ENCODE measurements at places on chromosomes 1 and 21.

- no peak for DNase-seq
These were observed 657 bp upstream of the LIN9 start for GRCh38 chr1:226309398-226310244.

GRCh38 chr1:11528611-11529261 lies 49.8 kb downstream of the DISP3 start:
- DNase-seq, result peak; percentile 24

DNA sequence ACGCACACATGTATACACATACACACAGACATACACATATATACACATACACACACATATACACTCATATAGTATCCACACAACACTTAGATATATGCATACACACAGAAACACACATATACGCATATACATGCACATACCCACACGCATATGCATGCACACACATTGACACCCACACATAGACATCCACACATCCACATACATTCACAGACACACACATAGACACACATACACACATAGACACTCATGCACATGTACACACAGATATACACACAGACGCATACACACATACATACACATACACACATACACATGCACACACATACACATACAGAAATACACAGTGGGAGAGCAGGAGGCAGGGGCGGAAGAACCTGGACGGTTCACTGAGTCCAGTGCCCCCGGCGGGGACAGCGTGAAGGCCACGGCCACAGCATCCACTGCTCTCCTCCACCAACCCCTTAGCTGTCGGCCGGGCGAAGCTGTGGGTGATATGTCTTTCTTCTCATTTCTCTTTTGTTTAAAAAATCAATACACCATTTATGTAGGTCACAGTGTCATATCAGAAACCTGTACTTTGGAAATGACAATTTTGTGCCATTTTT lies 2.8 kb upstream of the C1QB start:
- no peak for DNase-seq

DNA sequence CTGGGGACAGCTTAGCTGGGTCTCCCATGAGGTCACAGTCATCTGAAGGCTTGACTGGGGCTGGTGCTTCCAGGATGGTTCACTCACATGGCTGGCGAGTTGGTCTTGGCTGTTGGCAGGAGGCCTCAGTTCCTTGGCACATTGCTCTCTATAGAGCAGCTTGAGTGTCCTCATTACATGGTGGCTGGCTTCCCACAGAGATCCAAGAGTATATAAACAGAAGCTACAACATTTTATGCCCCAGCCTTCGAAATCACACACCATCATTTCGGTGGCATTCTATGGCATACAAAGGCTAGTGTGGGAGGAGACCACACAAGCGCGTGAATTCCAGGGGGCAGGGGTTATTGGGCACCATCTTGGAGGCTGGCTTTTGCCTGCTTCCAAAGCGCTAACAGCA lies 63.0 kb downstream of the ALPL start:
- DNase-seq, result no peak

DNA sequence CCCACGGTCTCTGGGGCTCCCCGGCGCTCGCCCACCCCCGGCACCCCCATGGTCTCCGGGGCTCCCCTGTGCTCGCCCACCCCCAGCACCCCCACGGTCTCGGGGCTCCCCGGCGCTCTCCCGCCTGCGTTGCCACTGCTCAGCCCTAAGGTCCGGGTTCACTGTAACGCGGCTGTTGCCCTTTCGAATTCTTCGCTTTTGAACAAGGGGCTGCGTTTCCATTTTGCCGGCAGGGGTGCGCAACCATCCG lies 5.2 kb upstream of the FTCD start:
- no peak for DNase-seq

GRCh38 chr1:90393025-90393424 lies 324.1 kb downstream of the BARHL2 start:
- DNase-seq, result no peak

DNA sequence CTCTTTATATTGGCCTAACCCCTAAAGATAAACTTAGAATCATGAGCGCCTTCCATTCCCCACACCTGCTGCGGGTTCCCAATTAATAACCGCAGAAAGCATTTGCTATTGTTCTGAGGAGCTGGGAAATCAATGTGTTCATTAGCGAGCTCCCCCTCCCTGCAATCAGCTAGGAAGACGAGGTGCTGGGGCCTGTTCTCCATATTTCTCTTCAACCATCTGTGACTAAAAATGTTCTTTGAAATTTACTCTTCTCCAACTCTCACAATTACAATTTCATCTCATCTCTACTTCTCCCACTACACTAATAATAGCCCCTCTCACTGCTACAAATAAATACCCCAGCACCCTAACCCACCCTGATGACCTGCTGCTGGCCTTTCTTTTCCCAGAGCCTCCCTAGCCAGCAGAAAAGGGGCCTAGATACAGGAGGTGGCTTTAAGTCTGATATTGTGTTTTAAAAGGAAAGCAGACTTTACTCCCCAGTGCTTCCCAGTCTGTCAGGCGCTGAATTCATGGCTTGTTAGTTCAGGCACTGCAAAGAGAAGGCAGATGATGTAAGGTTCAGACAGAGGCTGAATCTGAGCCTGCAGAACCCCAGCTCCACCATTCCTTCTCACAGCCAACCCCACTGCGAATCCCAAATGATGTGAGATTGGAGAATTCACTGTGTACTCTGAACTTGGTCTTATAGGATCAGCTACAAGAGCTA lies 477.5 kb upstream of the DAB1 start:
- DNase-seq, result no peak

- DNase-seq, result no peak
These were observed 103.5 kb upstream of the ZBTB40 start for GRCh38 chr1:22347854-22348760.

- DNase-seq, result no peak
These were observed 5.4 kb downstream of the GADD45A start for GRCh38 chr1:67690411-67690810.

DNA sequence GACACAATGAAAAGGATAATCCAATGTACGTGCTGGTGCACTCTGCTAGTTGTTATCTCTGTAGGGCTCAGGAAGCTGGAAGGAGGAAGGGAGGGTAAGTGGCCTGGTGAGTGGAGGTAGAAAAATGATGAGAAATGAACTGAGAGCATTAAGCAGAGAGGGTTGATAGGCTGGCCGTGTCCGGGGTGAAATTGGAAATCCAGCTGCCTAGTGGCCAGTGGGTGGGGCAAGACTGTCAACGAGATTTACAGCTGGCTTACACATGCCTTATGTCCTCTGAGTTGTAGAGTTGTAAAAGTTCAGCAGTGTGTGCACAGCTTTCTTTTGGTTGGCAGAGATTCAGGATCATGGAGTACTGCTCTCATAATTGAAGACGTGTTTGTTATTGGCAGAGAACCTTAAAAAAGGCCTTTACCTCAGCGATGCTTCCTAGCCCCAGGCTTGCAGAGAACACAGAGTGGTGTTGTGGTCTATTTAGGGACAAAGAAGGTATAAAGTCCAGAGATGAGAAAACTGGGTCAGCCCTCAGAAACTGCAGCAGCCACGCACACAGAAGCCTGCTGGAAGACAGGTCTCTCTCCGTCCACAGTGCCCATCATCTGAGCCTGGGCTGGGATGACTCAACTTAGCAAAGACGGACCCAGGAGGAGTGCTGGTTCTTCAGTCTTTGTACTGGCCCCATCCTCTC lies 132.4 kb downstream of the EDEM3 start:
- DNase-seq, result no peak

DNA sequence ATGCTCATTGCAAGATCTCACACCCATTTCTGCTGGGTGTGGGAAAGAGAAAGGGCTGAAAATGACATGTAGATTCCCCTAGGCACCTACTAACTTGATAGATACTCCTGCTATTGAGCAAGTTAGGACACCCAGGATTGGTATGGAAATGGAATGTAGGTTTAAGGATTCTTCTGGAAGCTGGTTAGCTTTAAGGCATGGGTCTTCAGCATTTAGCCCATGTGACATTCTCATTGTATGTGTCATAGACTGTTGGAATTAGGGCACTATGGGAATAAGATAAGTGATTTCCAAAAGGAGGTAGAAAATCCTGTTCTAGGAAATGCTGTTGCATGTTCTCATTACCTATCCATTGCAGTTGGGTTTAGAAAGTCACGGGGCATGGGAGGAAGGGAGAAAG lies 76.2 kb downstream of the DISC1 start:
- DNase-seq, result no peak

DNA sequence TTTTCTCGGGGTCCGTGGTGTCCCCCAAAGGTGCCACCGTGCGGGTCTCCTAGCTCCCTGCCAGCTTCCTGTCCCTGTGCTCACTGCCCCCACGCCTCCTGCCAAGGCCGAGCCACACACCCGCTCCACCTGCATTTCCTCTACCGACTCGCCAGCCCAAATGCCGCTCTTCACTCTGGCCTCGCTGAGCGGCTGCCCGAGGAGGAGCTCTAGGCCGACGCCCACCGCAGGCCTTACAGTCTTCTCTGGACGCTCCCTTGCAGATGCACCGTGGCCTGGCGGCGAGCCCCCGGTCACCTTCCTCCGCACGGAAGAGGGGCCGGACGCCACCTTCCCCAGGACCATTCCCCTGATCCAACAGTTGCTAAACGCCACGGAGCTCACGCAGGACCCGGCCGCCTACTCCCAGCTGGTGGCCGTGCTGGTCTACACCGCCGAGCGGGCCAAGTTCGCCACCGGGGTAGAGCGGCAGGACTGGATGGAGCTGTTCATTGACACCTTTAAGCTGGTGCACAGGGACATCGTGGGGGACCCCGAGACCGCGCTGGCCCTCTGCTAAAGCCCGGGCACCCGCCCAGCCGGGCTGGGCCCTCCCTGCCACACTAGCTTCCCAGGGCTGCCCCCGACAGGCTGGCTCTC lies 26.3 kb downstream of the FTCD start:
- no peak for DNase-seq

DNA sequence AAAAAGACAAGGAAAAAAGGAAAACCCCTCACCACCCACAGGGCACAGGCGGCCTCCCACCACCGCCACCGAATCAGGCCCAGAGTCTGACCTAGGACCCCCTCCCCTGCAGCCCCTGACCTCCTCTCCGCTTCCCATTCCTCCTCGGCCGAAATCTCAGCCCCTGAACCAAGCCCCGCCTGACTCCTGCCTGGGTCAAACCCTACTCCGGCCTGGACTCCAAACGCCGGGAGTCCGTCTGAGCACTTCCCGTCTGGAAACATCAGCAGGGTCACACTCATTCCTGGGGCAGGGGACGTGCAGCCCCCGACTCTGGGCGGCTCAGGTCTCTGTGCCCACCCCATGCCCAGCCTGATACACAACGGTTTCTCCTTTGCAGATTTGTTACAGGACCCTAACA lies 26.4 kb upstream of the SUMO3 start:
- no peak for DNase-seq

GRCh38 chr1:179824265-179824664 lies 53.3 kb downstream of the TOR1AIP2 start:
- DNase-seq, result no peak

DNA sequence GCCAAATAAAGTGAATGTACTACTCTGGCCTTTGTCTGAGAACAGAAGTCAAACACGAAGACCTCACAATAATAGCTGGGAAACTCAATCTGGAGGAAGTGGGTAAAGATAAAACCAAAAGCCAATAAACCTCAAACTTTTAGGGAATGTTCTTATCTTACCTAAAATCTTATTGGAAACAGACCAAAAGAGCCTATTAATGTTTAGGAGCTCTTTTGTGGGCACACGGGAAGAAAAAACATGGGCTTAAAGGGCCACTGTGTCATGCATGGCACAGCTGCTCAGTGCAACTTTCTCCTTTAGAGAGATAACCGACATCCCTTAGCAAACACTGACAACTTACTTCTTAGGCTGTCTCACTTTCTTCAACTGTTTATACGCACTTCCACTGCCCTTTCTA lies 16.1 kb downstream of the EIF2B3 start:
- DNase-seq, result no peak

DNA sequence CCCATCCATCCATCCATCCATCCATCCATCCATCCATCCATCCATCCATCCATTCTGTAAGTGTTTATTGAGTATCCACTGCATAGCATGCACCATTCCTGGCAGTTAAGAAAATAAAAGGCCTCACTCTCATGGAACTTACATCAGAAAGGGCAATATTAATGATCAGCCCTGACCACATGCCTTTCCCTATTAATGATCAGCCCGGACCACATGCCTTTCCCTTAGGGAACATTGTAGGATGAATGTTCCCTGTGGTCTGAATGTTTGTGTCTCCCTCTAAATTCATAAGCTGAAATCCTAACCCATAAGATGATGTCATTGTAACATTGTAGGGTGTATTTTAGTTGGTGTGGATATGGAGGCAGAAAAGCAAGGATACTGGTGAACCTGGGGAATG lies 365.8 kb downstream of the KIF26B start:
- no peak for DNase-seq

GRCh38 chr1:66013371-66013770 lies 220.7 kb downstream of the PDE4B start:
- no peak for DNase-seq

DNA sequence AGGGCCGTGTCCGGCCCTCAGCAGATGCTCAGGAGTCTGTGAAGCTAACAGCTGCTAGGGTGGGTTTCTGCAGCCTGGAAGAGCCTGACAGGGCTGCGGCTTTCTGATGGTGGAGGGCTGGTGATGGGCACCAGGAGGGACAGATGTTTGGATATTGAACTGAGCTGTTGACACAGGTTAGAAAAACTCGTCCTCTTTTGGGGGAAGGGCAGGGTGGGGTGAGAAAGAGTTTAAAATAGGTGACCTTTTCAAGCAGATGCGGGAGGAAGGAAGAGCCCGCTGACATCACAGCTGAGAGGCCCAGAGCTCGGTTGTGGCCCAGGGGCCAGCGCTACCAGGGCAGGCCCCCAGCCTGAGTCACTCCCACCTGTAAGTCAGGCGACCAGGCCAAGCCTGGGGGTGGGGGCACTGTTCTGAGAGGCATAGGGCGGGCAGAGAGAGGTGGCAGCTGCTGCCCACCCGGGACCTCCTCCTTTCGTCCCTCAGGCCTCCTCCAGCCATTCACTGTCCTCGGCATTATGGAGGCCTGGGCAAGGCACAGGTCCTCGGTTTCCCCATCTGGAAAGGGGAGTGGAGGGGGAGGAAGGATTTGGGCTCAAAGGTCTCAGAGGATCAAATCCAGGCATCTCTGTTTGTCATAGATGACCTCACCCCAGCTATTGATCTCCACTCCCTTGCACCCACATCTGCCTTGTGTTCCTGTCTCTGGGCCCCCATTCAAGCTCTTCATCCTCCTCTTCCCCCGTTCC lies 32.3 kb upstream of the ID3 start:
- DNase-seq, result peak; percentile 63

Data from stimulated activated CD8-positive, alpha-beta memory T cell treated with anti-CD3 and anti-CD28 coated beads, Interleukin-2, amount 100 ng/mL, for 48 hours (primary cell).